Endothelial cell (in vitro differentiated cells): ENCODE measurements at places on chromosomes 11 and 22. TPM values are rescaled to one million over a fixed set of nuclear protein-coding genes. Genes with fewer than 3 reads are reported as not detected.

Gene SLC25A18
- 2.2 TPM for total RNA-seq

Gene KCNJ1
- total RNA-seq: not detected

Gene PGA5
- 1.2 TPM for total RNA-seq

Gene MAP6
- 0.26 TPM for total RNA-seq

Gene OR52I2
- not detected for total RNA-seq

Gene KCNK7
- total RNA-seq: 2.0 TPM

Gene JOSD1
- 49.6 TPM for total RNA-seq

Gene PDE3B
- 4.0 TPM for total RNA-seq
